ENCODE measurements at places on chromosomes 12 and 14. TPM values are rescaled to one million over a fixed set of nuclear protein-coding genes. Genes with fewer than 3 reads are reported as not detected.

SLC25A47 gene
- 0.37 TPM for total RNA-seq

RPL10L gene
- not detected for total RNA-seq

DNA sequence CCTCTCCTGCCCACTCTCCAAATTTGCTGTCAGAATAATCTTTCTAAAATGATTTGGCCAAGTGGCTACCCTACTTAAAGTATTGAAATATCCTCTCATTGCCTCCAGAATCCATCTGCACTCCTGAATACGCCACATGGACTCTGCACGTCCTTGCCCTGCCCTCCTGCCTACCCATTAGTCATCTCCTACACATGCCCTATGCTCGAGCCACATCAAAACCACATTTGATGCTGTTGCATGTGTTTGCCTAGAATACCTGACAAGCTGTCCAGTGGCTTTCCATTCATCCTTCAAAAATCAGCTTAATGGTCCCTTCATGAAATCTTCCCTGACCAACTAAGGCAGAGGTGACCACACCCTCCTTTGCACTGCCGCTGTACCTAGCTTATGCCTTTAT is 17.0 kb downstream of the VCPKMT start:
- DNase-seq: peak; percentile 85

DNA sequence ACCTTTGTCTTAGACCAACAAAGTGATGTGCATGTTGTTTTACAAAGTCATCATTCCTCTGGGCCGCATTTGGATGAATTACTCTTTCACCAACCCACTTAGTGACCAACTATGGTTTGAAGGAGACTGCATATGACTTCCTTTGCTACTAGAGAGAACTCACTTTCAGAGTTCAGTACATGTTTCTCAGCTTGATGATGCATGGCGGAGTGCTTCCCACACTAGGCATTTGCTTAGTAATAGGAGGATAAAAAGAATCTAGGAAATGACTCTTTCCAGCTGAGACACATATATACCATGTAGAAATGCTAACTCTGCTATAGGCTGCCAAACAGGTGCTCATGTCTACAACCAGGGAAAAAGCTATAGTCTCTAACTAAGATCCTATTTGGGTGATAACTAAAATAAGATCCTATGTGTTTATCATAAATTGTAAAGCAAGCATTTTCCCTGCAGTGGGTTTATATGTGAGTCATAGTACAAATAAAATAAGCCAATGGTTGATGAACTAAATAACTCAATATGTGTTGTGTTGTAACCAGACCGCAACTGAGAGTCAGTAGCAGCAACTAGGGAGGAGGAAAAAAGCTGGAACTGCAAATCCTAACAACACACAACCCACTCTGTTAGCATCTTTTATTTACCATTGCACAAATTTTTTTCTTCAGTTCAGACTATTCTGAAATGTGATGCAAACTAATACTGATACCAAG is 87.2 kb downstream of the TSPAN8 start:
- no peak for DNase-seq

DNA sequence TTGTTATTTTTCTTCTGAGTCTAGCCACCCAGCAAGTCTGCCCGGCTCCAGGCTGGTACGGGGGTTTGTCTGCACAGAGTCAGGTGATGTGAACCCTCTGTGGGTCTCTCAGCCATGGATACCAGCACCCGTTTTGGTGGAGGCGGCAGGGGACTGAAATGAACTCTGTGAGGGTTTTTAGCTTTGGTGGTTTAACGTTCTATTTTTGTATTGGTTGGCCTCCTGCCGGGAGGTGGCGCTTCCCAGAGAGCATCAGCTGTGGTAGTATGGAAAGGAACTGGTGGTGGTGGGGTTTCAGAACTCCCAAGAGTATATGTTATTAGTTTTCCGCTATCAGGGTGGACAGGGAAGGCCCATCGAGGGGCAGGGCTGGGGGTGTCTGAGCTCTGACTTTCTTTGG is 5.3 kb upstream of the SERPINA4 start:
- DNase-seq: no peak

- DNase-seq: no peak
Observed at GRCh38 chr12:26276709-26277108, 81.3 kb downstream of the SSPN start.

GRCh38 chr14:78829274-78829673 is 659.1 kb downstream of the NRXN3 start:
- no peak for DNase-seq

DNA sequence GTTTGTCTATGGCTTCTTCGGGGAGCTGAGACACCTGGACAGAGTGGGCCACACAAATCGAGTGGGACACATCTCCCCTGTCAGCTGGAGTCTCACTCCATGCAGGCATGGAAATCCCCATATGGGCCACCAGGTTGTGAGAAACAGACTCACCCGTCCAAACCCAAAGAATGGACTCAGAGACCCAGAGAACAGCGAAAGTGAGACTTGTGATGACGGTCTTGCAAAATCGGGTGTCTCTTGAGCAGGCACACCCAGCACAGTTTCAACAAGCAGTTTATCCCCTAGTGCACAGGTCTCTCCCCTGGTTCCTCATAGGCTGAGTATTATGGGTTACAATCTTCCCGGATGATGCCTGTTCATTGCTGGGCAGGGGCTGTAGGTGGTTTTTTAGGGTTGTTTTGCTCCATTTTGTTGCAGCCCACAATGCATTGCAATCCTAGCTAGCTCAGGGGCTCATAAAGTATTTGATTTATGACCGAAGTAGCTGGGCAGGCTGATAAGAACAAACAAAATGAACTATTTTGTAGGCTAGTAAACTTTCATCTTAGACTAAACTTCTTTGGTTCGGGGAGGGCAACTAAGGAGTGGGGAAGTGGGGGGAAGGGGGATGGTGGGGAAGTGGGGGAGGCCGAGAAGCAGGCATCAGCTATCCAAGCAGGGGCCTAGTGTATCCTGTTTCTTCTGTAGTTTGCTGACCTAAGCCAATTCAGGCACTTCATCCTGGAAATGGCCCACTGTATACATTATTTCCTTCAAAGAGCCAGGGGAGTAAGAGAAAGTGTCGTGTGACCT is 45.3 kb downstream of the IQSEC3 start:
- DNase-seq: no peak

DNA sequence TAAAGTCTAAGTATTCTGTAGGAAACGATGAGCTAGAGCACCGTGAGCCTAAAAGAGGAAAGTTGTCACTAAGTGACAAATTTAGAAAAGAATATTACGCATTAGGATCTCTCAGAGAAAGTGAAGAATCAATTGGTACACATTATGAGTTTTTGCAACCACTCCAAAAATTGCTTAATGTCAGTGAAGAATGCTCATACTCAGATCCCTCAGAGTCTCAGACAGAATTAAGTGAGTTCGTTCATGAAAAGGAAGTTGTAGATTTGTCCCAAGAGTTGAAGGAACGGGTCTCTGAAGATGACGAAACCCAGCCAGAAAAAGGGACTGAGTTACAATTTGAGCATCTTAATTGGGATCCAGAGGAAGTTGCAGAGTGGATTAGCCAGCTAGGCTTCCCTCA is 1.5 kb downstream of the SAMD15 start:
- no peak for DNase-seq

DNA sequence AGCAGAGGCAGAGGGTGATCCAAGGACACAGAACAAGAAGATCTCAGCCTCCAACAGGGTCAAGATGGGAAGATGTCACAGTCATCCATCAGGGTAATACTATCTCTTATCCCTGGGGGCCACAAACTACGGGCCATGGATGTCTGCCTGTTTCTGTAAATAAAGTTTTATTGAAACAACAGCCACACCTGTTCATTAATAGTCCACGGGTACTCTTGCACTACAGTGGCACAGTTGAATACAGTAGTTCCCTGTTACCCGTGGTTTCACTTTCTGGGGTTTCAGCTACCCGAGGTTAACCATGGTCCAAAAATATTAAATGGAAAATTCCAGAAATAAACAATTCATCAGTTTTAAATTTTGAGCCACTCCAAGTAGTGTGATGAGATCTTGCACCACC is 65.9 kb downstream of the BCL11B start:
- DNase-seq: no peak

DNA sequence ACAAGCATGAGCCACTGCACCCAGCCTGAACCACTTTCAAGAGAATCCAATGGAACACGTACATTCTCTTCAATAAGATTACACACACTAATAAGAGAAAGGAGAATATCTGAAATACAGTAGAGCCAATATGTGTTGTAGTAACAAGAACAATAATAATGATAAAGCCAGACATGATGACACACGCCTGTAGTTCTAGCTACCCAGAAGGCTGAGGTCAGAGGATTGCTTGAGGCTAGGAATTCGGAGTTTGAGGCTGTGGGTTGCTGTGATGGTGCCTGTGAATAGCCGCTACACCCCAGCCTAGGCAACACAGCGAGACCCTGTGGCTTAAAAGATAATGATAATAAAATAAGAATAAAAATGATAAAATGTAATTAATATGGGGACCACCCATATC is 15.6 kb downstream of the APOBEC1 start:
- peak; percentile 10 for DNase-seq

DNA sequence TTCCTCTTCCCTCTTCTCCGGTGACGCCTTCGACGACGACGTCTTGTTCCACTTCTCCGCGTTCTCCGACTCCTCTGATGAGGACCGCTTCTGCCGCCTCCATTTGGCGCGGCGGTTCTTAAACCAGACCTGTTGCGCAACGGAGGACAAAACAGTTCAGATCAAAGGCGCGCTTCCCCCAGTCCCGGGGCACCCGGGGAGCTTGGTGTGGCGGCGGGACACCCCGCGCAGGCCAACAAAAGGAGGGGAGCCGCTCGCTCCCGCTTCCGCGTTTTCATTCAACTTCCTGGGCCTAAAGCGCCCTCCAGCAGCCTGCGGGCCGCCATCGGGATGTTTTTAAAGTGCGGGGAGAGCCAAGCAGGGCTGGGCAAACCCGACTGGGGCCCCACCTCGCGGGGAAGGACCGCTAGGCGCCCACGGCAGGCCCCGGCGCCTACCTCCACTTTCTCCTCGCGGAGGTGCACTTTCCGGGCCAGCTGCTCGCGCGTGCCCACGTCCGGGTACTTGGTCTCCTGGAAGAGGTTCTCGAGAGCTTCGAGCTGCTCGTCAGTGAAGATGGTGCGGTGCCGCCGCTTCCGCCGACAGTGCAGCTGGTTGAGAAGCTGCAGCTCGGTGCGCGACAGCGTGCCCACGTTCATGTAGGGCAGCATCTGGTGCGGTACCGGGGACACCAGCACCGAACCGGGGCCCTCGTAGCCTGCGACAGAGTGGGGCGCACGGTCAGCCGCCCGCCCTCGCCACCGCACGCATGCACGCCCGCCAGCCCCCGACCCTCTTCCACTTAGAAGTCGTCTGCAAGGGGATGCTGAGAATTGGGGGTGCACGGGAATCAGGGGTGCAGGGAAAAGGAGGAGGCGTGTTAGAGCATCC is 1.2 kb downstream of the GSC start:
- no peak for DNase-seq
